ENCODE measurements at places on chromosomes 12 and 14.

GRCh38 chr12:42853370-42854140, 264.0 kb upstream of the PRICKLE1 start:
- DNase-seq, result no peak

DNA sequence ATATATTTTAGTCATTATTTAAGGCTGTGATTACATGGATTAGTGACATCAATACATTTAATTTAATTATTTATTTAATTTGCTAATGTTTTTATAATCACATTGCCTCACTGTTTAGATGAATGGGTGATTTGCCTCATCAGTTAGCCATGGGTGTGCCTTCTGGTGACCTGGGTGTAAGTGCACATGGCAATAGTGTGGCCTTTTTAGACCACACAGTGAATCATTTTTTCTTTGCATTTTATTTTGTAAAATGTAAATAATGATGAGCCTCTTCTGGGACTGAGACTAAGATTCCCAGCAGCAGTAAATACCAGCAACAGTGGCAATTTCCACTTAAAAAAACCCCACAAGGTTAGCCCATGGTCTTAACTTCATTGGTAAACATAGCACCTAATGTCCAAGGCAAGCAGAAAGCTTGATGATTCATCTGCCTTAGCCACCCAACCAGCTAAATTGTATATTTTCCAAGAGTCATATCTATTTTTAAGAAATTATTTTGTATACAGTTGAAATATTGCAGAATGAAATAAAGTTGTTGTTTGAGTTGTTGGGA, 235.9 kb upstream of the NOVA1 start:
- no peak for DNase-seq

- no peak for DNase-seq
These were observed 4.3 kb downstream of the RACGAP1 start for GRCh38 chr12:50021031-50021430.

GRCh38 chr12:3361146-3361545, 129.9 kb upstream of the PRMT8 start:
- DNase-seq, result no peak

DNA sequence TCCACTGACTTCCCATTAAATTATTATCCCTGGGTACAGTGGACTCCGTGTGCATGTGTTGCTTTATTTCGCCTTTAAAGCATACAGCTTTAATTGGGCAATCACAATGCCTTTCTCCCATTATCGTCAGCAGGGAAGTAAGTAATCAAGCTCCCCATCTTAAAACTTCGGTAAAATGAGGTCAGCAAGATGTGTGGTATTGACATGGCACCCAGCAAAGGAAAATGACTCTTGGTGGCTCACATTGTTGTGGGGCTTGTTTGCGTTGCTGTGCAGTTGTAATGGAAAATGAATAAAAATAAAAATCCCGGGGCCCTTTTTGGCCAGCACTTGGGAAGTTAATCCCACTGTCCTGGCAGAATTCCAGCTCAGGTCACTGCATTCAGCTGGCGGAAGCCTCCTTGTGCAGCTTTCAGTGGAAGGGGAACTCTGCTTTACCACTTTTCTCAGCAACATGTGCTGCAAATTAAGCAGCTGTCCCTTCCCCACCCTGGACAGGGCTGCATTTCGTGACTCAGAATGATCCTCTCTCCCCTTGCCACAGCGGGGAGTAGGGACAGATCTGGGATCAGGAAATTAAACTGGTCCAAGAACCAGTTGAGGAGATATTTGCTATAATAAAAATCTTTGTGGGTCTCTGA, 13.9 kb upstream of the ATP2A2 start:
- peak; percentile 83 for DNase-seq

DNA sequence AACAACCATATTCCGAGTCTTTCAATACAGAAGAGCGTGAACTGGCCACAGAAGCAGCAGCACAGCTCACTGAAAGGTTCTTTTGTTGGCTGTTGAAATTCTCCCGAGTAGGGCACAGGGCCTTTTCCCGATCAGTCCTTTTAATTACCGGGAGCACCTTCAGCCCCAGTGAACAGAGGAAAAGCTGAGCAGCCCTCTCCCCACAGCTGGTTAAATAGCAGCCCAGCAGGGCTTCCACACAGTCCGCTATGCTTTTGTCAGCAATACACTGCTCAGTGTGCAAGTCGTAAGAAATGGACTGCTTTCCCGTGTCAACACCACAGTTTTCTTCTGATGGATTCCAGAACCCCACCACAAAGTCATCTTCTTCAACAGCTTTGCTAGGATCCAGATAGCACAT, 61.3 kb downstream of the DICER1 start:
- DNase-seq, result no peak

DNA sequence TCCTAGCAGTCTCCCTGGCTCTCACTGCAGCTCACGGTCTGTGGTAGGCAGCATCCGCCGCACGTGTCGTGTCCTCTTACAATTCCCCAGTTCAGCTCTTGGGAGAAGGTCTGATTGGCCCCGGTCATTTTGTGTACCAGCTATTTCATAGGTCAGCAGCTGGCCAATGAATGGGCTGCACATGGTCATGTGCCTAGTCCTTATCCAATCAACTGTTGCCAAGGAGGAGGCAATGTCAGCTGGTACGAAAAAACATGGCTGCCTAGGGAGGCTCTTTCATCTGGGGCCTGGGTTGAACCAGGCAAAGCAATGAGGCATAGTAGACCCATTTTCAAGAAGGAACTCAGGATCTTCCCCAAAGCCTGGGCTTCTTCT, 46.1 kb downstream of the RNFT2 start:
- DNase-seq, result no peak

GRCh38 chr12:89994911-89995310, 286.3 kb upstream of the ATP2B1 start:
- no peak for DNase-seq

GRCh38 chr12:131592972-131593371, 117.9 kb upstream of the SFSWAP start:
- no peak for DNase-seq

Measured in NCI-H2081 treated with DMSO at 0.1 percent for 48 hours (cell line).